CD4-positive, alpha-beta T cell (primary cell): ENCODE measurements at places on chromosomes 16 and 17.

GRCh38 chr17:35969558-35970380 lies 11.5 kb downstream of the CCL16 start:
- peak; percentile 47 for DNase-seq

- no peak for DNase-seq
These were observed 317.6 kb downstream of the SEC14L1 start for GRCh38 chr17:77458202-77459017.

- no peak for DNase-seq
These were observed 27.0 kb downstream of the ZSWIM7 start for GRCh38 chr17:15972497-15972951.

GRCh38 chr17:66381701-66382362 lies 79.4 kb downstream of the PRKCA start:
- no peak for DNase-seq

GRCh38 chr17:44400226-44400847 lies 10.9 kb upstream of the ITGA2B start:
- no peak for DNase-seq

DNA sequence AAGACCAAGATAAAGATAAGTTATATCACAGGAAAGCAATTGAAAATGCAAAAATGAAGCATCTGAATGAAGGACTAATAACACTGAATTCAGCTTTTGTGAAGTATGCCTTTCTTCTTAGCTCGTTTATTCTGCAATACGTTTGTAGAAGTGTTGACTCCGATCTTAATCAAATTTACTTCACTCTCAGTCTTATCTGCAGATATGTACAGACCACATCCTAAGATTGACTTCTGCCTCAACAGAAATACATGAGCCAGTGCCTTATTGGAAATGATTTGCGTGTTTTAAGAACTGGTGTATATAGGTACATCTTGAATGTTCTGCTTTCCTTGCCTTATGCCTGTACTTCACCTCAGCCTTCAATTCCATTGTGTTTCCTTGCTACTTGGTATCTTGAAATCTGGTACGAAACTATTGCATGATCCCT lies 1.3 kb downstream of the ATF7IP2 start:
- no peak for DNase-seq

DNA sequence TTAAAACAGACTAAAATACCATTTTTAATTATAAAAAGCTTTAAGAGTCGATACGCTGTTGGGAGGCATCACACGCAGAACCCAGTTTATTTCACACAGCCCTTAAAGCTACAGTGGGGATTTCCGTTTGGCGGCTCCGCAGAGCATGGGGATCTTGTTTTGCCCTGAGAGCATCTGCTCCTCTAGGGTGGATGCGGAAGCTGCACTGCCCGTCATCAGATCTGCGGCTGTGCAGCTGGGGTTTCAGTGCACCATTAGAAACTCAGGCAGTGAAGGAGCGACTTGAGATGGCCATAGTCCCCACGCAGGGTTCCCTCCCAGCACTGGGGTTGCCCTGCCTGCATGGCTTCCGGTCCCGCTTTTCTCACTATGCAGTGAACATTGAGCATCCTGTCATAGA lies 62.2 kb upstream of the CHMP6 start:
- DNase-seq, result no peak

GRCh38 chr17:29661213-29661612 lies 38.5 kb upstream of the CORO6 start:
- DNase-seq, result no peak
